ENCODE measurements at places on chromosomes 1 and 21. TPM values are rescaled to one million over a fixed set of nuclear protein-coding genes. Genes with fewer than 3 reads are reported as not detected.

RXRG gene
- not detected for total RNA-seq

KCNJ15 gene
- not detected for total RNA-seq

ZSCAN20 gene
- total RNA-seq, result 6.4 TPM

RGSL1 gene
- total RNA-seq, result not detected

ZYG11A gene
- 9.7 TPM for total RNA-seq

C1orf226 gene
- 11.3 TPM for total RNA-seq

SLC35A3 gene
- total RNA-seq, result 22.9 TPM

CDCA8 gene
- total RNA-seq, result 42.8 TPM

GRCh38 chr1:227773558-227773957, 38.3 kb downstream of the SNAP47 start:
- no peak overlapping the region for H3K27ac ChIP-seq
- H3K4me1 ChIP-seq, result no peaks in the 10 kb centered on the region
- H3K27me3 ChIP-seq, result no peaks in the 10 kb centered on the region
- DNase-seq, result no peak
- no peak overlapping the region for H3K4me3 ChIP-seq

- H3K4me3 ChIP-seq, result no peak overlapping the region
- peaks cover 36% of the 10 kb centered on the region for H3K4me1 ChIP-seq
- no peaks in the 10 kb centered on the region for H3K27me3 ChIP-seq
- H3K27ac ChIP-seq, result peak overlapping the region; percentile 77
- H3K36me3 ChIP-seq, result no peaks in the 10 kb centered on the region
Observed at GRCh38 chr1:119542492-119542946, 35.5 kb downstream of the HSD3B1 start.

DNA sequence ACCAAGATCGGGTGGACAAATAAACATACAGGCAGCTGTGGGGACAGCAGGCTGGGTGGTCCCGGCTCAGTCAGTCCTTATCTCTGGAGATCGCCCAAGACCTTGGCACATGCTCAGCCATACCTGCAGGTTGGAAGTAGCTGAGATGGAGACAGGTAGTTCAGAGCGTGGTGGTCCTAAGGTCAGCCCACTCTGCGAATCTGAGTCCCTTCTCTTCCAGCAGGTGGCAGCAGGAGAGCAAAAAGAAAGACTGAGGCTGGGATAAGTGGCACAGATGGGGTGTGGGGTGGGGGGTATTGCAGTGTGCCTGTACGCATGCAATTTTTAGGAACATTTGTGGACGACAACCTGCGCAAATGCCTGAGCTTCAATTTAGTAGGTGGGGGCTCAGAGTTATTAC, 104.9 kb downstream of the TENT5C start:
- no peaks in the 10 kb centered on the region for H3K36me3 ChIP-seq
- peaks cover 8% of the 10 kb centered on the region for H3K27me3 ChIP-seq
- no peak overlapping the region for H3K27ac ChIP-seq
- no peak for DNase-seq
- H3K4me1 ChIP-seq, result no peaks in the 10 kb centered on the region

DNA sequence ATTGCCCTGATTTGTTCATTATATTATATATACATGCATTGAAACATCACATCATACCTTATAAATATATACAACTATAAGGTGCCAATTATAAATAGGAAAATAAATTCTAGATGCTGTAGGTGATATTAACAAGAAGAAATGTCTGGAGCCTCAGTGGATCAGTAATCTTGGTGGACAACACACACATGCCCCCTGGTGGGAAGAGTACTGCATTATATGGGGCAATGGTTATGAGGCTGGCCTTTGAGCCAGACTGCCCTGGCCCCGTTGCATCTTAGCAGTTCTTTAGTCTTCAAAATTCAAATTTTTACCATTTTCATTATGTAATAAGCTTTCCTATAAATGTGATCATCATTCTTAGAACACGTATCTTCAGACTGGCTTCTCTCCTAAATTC, 335.0 kb upstream of the GREM2 start:
- H3K36me3 ChIP-seq, result no peaks in the 10 kb centered on the region
- no peaks in the 10 kb centered on the region for H3K4me1 ChIP-seq
- H3K27me3 ChIP-seq, result peaks cover 18% of the 10 kb centered on the region
- H3K27ac ChIP-seq, result no peak overlapping the region
- H3K4me3 ChIP-seq, result no peak overlapping the region

DNA sequence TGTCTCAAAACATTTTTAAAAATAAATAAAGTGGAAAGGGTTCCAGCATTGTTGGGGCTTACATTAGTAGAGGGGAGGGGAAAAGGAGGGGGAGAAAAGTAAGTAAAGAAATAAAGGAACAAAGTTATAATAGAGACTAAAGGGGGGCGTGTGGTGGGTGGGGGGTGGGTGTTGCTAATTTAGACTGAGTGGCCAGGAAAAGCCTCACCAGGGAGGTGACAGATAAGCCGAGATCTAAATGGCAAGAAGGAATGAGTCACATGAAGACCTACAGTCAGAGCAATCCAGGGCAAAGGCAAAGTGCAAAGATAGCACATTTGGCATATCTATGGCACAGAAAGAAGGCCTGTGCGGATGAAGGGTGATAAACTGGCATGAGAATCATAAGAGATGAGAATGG, 7.5 kb downstream of the MPL start:
- no peak overlapping the region for H3K4me3 ChIP-seq
- peak overlapping the region; percentile 62 for H3K27ac ChIP-seq
- peak; percentile 70 for DNase-seq
- H3K27me3 ChIP-seq, result no peaks in the 10 kb centered on the region
- no peaks in the 10 kb centered on the region for H3K36me3 ChIP-seq

GRCh38 chr21:44511219-44511937, 28.6 kb downstream of the KRTAP10-1 start:
- no peak for DNase-seq
- peaks cover 83% of the 10 kb centered on the region for H3K27me3 ChIP-seq
- no peaks in the 10 kb centered on the region for H3K36me3 ChIP-seq
- H3K4me3 ChIP-seq, result no peak overlapping the region

DNA sequence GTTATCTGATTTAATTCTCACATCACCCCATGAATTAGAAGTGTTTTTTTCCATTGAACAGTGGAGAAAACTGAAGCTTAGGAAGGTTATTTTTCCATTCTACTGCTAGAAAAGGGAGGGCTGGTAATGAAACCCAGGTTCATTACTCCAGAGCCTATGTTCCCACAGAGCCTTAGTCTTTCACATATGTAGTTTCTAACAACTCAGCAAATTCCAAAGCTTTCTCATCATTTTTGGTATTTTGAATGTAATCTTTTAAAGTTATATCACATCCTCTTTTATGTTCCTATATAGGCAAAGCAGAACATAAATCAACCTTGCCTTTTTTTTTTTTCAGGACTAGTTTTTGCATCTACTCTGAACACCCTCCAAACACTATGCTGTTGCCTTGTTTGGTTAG, 131.9 kb upstream of the BEND5 start:
- H3K4me3 ChIP-seq, result no peak overlapping the region
- peaks cover 2% of the 10 kb centered on the region for H3K27me3 ChIP-seq
- H3K36me3 ChIP-seq, result no peaks in the 10 kb centered on the region
- H3K27ac ChIP-seq, result no peak overlapping the region
- H3K4me1 ChIP-seq, result no peaks in the 10 kb centered on the region
- no peak for DNase-seq

- H3K27me3 ChIP-seq, result no peaks in the 10 kb centered on the region
- DNase-seq, result no peak
- no peaks in the 10 kb centered on the region for H3K36me3 ChIP-seq
- H3K4me1 ChIP-seq, result peaks cover 38% of the 10 kb centered on the region
- H3K4me3 ChIP-seq, result no peak overlapping the region
Observed at GRCh38 chr21:38909109-38909508, 103.4 kb downstream of the ETS2 start.

DNA sequence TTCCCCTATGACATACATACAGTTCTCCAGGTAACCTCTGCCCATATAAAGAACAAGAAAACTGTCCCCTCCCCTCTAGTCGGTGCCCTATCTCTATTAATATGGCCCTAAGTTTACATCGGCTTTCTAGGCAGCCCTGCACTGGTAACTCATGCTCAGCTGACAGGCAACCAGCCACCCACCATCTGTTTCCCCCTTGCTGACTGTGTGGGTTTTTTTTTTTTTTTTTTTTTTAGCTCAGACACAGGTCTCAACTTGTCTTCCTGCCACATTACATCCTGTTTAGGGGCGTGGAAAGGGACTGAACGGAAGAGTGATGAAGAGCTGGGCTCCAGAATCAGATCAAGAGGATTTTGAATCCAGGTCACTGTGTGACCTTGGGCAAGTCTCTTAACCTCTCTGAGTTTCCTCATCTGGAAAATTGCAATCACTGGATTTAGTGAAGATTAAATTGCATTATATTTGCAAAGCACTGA, 14.0 kb downstream of the LAPTM5 start:
- no peak overlapping the region for H3K4me3 ChIP-seq
- no peak overlapping the region for H3K27ac ChIP-seq
- no peak for DNase-seq
- no peaks in the 10 kb centered on the region for H3K27me3 ChIP-seq

DNA sequence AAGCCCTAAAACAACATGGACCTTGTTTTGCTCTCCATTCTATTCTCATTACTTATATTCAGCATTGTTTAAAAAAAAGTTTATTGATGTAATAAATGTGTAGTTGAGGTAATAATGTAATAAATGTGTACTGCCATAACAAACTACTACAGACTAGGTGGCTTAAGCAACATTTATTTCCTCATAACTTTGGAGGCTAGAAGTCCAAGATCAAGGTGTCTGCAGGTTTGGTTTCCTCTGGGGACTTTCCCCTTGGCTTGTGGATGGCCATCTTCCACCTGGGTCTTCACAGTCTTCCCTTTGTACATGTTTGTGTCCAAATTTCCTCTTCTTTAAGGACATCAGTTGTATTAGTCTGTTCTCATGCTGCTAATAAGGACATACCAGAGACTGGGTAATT, 93.1 kb downstream of the LMO4 start:
- no peaks in the 10 kb centered on the region for H3K36me3 ChIP-seq
- peaks cover 8% of the 10 kb centered on the region for H3K4me1 ChIP-seq
- H3K27me3 ChIP-seq, result no peaks in the 10 kb centered on the region
- no peak overlapping the region for H3K27ac ChIP-seq
- H3K4me3 ChIP-seq, result no peak overlapping the region

DNA sequence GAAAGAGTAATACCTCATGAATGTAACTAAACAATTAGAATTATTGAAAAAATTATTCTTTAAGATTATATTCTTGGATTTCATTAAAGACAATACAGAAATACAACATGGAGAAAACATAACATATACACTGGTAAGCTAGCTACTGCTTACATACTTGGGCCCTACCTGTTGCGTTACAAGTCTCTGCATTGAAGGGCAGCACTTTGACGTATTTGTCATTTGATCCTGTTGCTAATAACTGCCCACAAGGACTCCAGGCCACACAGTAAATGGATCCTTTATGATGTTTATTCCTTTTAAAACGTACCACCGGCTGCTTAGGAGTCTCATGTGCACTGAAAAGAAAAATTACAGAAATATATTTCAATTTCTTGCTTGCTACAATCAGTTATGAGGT, 19.8 kb upstream of the CLCC1 start:
- DNase-seq, result no peak
- no peaks in the 10 kb centered on the region for H3K36me3 ChIP-seq
- no peak overlapping the region for H3K4me3 ChIP-seq
- no peaks in the 10 kb centered on the region for H3K27me3 ChIP-seq

DNA sequence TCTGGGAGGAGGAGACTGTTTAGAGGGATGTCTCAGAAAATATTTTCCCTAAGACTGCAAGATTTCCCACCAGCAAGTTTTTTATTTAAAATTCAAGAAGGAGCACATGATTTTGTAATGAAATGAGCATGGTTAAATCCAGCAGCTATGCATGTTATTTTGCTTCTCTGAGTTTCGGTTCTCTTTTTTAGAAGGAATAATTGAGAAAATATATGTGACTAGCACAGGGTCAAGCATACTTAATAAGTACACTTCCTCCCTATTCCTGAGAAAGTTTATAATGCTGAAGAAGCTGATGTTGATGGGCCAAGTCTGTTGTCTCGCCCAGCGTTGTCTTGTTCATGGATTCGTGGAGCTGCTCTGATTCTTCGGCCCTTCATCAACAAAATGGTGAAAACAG, 51.2 kb downstream of the EXO1 start:
- H3K36me3 ChIP-seq, result no peaks in the 10 kb centered on the region
- peaks cover 7% of the 10 kb centered on the region for H3K4me1 ChIP-seq
- H3K27ac ChIP-seq, result no peak overlapping the region
- no peak overlapping the region for H3K4me3 ChIP-seq
- DNase-seq, result no peak
- no peaks in the 10 kb centered on the region for H3K27me3 ChIP-seq

DNA sequence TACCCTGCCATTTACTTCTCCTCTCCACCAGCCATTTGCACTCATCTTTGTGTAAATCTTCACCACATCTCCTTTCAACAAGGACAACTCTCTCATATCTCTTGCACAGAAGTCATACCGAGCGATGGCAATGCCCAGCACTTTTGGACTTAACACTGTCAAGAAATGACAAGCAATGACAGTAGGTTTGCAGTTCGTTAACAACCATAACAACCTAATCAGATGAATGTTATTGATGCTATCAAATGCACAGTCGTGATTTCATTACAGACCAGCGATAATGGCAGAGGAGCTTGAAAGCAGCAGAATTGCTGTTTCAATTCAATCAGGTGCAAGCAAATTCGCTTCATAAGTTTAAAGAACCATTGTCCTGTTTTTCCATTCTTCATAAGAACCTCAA, 390.9 kb downstream of the VAV3 start:
- H3K4me1 ChIP-seq, result peaks cover 42% of the 10 kb centered on the region
- DNase-seq, result no peak
- H3K36me3 ChIP-seq, result no peaks in the 10 kb centered on the region
- no peak overlapping the region for H3K27ac ChIP-seq

DNA sequence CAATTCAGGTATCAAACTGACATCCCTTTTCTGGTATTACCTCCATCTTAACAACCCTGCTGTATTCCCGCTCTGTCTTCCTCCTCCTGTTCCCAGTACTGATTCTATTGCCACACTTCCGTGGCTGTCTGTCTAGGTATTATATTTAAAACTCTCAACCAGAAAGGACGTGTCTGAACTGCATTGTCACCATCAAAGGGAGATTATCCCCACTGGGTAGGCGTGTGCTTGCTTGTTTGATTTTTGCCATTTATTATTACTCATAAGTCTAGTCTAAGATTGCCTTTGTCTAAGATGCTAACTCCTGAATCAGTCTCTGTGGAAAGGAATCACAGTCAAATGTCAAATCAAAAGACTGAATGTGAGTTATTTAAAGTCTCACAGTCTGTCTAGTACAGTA, 650.1 kb downstream of the KCNT2 start:
- H3K36me3 ChIP-seq, result no peaks in the 10 kb centered on the region
- no peaks in the 10 kb centered on the region for H3K27me3 ChIP-seq
- no peak for DNase-seq

DNA sequence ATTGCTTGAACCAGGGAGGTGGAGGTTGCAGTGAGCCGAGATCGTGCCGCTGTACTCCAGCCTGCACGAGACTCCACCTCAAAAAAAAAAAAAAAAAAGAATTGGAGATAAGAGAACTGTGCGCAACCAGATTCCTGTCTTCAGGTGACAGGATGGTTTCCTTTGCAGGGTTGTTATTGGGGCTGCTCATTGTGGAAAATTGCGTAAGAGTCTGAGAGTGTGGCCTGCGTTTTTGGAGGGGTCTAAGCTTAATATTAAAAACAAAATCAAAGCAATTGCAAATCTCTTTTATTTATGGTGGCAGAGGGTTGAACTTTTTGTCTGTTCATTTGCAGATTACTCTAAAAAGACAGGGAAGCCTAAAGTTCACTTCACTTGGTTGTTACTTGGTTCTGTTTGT, 36.0 kb upstream of the BCAR3 start:
- H3K27ac ChIP-seq, result no peak overlapping the region
- H3K4me3 ChIP-seq, result no peak overlapping the region
- H3K4me1 ChIP-seq, result peaks cover 40% of the 10 kb centered on the region
- peaks cover 4% of the 10 kb centered on the region for H3K36me3 ChIP-seq
- H3K27me3 ChIP-seq, result no peaks in the 10 kb centered on the region

GRCh38 chr21:33117101-33117888, 47.4 kb downstream of the OLIG1 start:
- no peak for DNase-seq
- H3K27ac ChIP-seq, result no peak overlapping the region
- H3K4me3 ChIP-seq, result no peak overlapping the region
